RWPE2 (cell line): ENCODE measurements at places on chromosomes 11 and 22.

DNA sequence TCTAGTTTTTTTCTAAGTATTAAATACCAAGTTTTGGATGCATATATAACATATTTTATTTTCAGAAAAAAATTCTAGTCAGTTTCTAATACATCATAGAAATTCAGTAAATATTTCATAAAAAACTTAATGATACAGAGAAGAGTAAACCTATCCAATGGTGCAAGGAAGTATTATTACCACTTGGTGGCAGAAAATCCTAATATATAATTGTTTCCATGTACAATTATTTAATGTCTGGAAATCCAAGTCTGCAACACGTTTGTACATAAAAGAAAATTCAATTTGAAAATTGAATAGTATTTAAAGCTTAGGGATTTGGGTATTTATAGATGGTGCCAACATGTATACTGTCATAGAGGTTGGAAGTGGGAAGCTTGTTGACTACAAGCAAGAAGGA lies 127.0 kb downstream of the TRPC6 start:
- no peak overlapping the region for H3K27ac ChIP-seq
- no peaks in the 10 kb centered on the region for H3K36me3 ChIP-seq
- H3K4me1 ChIP-seq = no peaks in the 10 kb centered on the region
- H3K4me3 ChIP-seq = no peak overlapping the region

GRCh38 chr11:19027829-19028595 lies 32.5 kb downstream of the MRGPRX2 start:
- peak overlapping the region; percentile 67 for H3K27ac ChIP-seq
- no peaks in the 10 kb centered on the region for H3K36me3 ChIP-seq
- DNase-seq = peak; percentile 81

DNA sequence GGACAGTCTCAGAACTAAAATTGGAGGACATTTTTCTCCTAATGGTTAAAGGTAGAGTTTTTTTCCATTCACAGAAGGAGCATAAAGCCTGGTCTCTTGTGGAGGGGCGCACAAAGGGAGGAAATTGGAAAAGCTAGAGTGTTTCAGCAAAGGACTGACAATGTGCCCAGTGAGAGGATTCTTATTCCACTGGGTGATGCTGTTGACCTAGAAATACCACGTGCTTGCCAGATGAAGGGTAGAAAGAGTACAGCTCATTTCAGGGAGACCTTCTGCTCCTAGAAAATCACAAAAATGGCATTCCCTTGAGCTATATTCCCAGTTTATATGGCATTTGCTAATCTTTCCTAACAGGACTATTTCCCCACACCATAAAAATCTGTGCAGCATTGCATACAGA lies 21.1 kb downstream of the MS4A6E start:
- no peak overlapping the region for H3K27ac ChIP-seq
- no peak for DNase-seq
- H3K36me3 ChIP-seq = no peaks in the 10 kb centered on the region
- H3K4me1 ChIP-seq = no peaks in the 10 kb centered on the region

DNA sequence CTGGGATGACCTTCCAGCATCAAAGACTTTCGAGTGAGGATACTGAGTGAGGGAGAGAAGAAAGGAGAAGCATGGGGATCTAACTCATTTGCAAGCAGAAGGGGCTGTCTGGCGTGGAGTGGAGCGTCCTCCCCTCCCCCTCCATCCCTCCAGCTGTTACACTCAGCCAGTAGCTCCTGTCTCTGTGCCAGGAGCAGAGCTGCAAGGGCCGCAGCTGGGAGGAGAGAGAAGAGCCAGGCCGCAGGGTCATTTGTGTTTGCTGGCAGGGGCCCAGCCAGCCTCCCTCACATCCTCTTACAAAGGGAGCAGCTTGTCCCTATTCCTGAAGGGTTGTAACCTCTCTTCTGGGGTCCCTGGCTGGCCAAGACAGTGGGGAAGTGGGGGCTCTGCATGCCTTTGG lies 57.9 kb downstream of the NECTIN1 start:
- no peak overlapping the region for H3K27ac ChIP-seq
- H3K27me3 ChIP-seq = no peaks in the 10 kb centered on the region
- H3K4me1 ChIP-seq = no peaks in the 10 kb centered on the region
- H3K36me3 ChIP-seq = peaks cover 72% of the 10 kb centered on the region

DNA sequence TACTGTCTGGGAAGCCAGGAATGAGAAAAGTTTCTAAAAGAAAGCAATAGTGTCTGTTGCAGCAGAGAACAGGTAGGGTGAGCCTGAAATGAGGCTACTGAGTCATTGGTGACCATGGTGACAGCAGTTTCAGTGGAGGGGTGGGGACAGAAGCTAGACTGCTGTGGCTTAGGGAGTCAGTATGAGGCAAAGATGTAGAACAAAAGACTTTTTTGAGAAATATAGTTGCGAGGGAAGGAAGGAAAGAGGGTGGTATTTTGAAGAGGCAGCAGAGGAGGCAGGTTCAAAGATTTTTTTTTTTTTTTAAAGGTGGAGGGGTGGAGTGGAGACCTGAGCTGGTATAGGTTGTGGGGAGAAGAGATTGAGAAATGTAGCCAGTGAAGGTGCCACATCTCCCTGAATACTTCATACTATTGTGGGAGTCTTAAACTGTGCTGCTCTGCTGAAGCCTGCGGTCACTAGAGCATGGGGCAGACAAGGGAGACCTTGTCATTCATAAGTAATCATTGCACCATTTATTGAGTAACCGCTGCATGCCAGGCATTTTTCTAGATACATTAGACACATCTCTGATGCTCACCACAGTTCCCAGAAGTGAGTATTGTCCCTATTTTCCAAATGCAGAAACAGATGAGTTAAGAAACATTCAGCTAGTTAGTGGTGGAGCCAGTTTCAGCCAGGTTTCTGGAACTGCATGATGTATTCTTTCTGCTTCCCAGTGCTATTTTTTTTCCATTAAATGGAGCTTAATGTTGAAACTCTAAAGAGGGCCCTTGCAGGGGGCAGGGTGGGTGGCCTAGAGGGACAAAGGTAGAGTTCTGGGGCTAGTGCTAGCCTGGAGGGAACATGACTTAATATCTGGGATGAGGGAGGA lies 49.9 kb downstream of the STIM1 start:
- H3K27me3 ChIP-seq = no peaks in the 10 kb centered on the region
- H3K4me3 ChIP-seq = no peak overlapping the region
- H3K4me1 ChIP-seq = peaks cover 25% of the 10 kb centered on the region
- H3K27ac ChIP-seq = peak overlapping the region; percentile 69
- peak; percentile 58 for DNase-seq

DNA sequence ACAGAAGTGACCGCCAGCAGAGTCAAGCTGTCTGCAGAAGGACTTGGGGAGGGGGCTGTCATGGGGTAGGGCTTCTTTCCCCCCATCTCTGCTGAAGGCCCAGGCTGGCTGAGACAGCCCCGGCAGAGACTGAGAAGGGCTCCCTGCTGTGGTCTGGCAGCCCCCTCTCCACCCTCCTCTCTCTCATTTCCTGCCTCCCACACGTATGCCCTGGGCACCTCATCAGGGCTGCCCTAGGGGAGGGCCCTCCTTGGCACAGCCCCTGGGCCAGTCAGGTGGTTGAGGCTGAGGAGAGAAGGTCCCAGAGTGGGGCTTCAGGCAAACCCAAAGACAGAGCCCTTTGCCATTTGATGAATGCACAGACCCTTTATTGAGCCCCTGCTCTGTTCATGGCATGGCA lies 3.6 kb downstream of the RASD2 start:
- H3K4me1 ChIP-seq = peaks cover 4% of the 10 kb centered on the region
- no peak overlapping the region for H3K27ac ChIP-seq
- H3K27me3 ChIP-seq = peaks cover 8% of the 10 kb centered on the region

GRCh38 chr11:69395287-69395686 lies 86.2 kb upstream of the LINC01488 start:
- peak; percentile 30 for DNase-seq
- no peak overlapping the region for H3K4me3 ChIP-seq
- H3K27me3 ChIP-seq = no peaks in the 10 kb centered on the region
- H3K4me1 ChIP-seq = no peaks in the 10 kb centered on the region
- H3K27ac ChIP-seq = no peak overlapping the region

- H3K36me3 ChIP-seq = no peaks in the 10 kb centered on the region
- DNase-seq = no peak
- peaks cover 8% of the 10 kb centered on the region for H3K4me1 ChIP-seq
- no peaks in the 10 kb centered on the region for H3K27me3 ChIP-seq
Observed at GRCh38 chr11:19952116-19952605, 208.1 kb downstream of the DBX1 start.

DNA sequence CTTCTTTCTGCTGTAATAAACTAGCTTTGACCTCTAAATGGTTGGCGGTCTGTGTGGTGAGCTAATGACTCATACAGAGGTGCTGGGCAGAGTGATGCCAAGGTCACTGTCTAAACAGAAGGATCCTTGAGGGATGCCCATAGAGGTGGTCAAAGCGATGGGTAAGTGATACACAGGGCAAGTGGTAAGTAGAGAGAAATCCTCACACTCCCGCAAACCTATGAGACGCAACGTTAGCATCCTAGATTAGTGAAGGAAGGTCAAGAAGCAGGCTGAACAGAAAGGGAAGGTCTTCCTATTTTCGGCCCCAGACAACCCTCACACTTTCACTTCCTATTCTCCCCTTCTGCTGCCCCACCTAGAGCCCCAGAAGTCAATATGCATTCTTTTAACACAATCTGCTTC lies 65.6 kb upstream of the SESN3 start:
- H3K4me3 ChIP-seq = no peak overlapping the region
- H3K4me1 ChIP-seq = no peaks in the 10 kb centered on the region
- no peaks in the 10 kb centered on the region for H3K36me3 ChIP-seq
- no peak for DNase-seq
- no peak overlapping the region for H3K27ac ChIP-seq

DNA sequence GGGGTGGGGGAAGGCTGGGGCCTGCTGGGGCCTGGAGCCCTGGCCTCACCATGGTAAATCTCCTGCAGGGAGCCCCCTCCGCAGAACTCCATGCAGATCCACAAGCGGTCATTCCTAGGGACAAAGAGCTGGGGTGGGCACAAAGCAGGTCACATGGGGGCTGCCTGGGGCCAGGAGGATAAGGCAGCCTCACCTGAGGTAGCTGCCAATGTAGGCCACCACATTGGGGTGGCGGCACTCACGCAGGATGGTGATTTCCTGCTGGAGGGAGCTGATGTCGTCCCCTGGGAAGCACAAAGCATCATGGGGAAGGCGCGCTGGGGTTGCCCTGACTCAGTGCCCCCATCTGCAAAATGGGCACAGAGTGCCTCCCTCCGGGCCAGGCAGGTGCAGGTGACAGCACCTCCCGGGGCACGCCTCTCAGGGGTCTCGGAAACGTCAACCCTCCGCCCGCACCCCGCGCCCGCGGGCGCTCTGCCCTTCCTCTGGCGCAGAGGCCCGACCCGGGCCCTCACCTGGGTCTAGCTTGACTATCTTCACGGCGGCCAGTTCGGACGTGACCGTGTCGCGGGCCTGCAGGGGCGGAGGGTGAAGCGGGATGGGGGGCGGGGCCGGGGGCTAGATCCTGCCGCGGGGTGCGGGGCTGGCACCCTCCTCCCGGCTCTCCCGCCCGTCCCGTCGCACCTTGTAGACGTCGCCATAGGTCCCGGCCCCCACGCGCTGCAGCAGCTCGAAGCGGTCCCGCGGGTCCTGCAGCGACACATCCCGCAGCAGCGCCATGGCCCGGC lies 450 bp downstream of the MAP4K2 start:
- H3K27ac ChIP-seq = peak overlapping the region; percentile 70
- DNase-seq = no peak
- H3K4me1 ChIP-seq = peaks cover 5% of the 10 kb centered on the region
- H3K4me3 ChIP-seq = peak overlapping the region; percentile 38
- H3K36me3 ChIP-seq = peaks cover 22% of the 10 kb centered on the region
- H3K27me3 ChIP-seq = no peaks in the 10 kb centered on the region

DNA sequence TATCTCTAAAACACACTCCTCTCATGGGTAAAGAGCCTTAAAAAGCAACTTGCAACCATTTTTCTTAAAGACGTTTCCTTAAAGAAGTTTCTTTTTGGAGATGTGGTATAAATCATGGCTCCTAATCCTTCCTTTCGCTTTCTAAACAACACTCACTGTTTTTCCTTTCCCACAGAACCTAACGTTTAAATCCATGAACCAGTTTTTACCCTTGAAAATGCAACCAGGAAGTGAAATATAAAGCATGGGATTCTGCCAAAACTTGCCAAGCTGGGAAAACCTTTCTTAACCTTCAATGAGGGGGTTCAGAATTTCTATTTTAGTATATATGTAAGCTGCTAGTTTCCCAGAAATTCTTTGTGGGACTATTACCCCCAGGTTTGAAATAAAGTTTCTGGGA lies 8.6 kb downstream of the PLEKHA7 start:
- DNase-seq = no peak
- H3K27ac ChIP-seq = no peak overlapping the region
- H3K27me3 ChIP-seq = no peaks in the 10 kb centered on the region
- no peak overlapping the region for H3K4me3 ChIP-seq

GRCh38 chr22:45446216-45446615 lies 32.7 kb downstream of the RIBC2 start:
- H3K27me3 ChIP-seq = no peaks in the 10 kb centered on the region
- DNase-seq = no peak
- no peak overlapping the region for H3K27ac ChIP-seq
- no peaks in the 10 kb centered on the region for H3K4me1 ChIP-seq
- H3K36me3 ChIP-seq = no peaks in the 10 kb centered on the region

- DNase-seq = no peak
- H3K27me3 ChIP-seq = no peaks in the 10 kb centered on the region
- H3K4me3 ChIP-seq = no peak overlapping the region
- H3K4me1 ChIP-seq = peaks cover 13% of the 10 kb centered on the region
Observed at GRCh38 chr11:34806875-34807274, 109.3 kb downstream of the APIP start.

- H3K4me1 ChIP-seq = peaks cover 49% of the 10 kb centered on the region
- peak overlapping the region; percentile 50 for H3K4me3 ChIP-seq
- H3K36me3 ChIP-seq = peaks cover 14% of the 10 kb centered on the region
- DNase-seq = peak; percentile 66
- no peaks in the 10 kb centered on the region for H3K27me3 ChIP-seq
- H3K27ac ChIP-seq = peak overlapping the region; percentile 96
Observed at GRCh38 chr22:46052801-46053562, 76.0 kb upstream of the WNT7B start.

DNA sequence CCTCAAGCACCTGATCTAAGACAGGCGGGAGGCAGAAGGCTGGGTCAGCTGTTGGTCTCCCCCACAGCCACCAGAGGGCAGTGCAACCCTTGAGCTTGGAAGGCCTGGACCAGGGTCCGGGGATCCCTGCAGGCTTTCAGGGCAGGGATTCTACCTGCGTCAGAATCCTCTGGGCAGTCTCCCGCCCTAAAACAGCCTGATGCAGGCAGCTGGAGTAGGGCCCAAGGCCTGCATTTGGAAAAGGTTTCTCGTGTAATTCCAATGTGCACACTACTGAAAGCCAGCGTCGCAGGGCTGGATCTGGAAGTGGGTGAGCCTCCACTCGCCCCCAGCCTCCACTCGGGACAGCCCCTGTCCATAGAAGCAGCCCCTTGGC lies 31.8 kb downstream of the BID start:
- H3K4me3 ChIP-seq = no peak overlapping the region
- no peak for DNase-seq
- H3K27me3 ChIP-seq = no peaks in the 10 kb centered on the region
- H3K27ac ChIP-seq = no peak overlapping the region
- H3K4me1 ChIP-seq = no peaks in the 10 kb centered on the region

- no peak overlapping the region for H3K27ac ChIP-seq
- peaks cover 4% of the 10 kb centered on the region for H3K27me3 ChIP-seq
- H3K4me1 ChIP-seq = no peaks in the 10 kb centered on the region
- no peak for DNase-seq
- H3K36me3 ChIP-seq = no peaks in the 10 kb centered on the region
Observed at GRCh38 chr11:124101737-124102136, 13.5 kb upstream of the VWA5A start.

GRCh38 chr11:119339589-119340334 lies 921 bp downstream of the C1QTNF5 start:
- DNase-seq = no peak
- H3K27me3 ChIP-seq = peaks cover 15% of the 10 kb centered on the region
- peak overlapping the region; percentile 31 for H3K4me3 ChIP-seq
- peaks cover 10% of the 10 kb centered on the region for H3K4me1 ChIP-seq
